ENCODE measurements at places on chromosomes 7 and 10.
A peak's percentile ranks its signal among the peaks of the same experiment; 100 is the strongest.

GRCh38 chr7:45160417-45160881, 2.9 kb downstream of the RAMP3 start:
- peak; percentile 18 for DNase-seq

- DNase-seq = peak; percentile 80
Measured at GRCh38 chr7:42274053-42274452, 37.0 kb upstream of the GLI3 start.

DNA sequence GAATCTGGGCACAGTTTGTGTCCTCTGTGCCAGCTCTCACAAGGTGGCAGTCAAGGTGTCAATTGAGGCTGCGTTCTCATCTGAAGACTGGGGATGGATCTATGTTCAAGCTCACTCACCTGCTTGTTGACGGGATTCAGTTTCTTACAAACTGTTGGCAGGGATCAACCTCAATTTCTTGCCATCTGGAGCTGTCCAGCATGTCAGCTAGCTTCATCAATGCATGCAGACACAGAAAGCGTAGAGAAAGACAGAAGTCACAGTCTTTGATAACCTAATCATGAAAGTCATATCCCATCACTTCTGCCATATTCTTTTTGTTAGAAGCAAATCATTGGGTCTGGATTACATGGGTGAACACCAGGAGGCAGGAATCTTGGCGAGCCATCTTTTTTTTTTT, 32.0 kb upstream of the WAPL start:
- no peak for DNase-seq

GRCh38 chr10:26494018-26494417, 55.9 kb downstream of the APBB1IP start:
- no peak for DNase-seq

DNA sequence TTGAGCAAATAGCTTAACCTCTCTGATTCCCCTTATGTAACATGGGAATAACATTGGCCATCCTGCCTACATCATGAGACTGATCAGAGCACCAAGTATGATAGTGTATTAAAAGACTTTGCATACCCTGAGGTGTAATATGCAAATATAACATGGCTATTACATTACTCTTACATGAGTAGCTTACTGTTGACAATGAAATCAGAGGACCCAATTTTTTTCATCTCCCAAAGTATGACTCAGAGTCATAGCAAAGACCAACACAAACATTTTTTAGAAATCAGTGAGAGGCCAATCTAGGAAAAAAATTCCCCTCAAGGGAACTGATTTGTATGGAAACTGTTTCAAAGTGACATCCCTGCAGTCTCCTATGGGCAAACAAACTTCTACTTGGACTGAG, 47.0 kb upstream of the TMEM140 start:
- DNase-seq = no peak

DNA sequence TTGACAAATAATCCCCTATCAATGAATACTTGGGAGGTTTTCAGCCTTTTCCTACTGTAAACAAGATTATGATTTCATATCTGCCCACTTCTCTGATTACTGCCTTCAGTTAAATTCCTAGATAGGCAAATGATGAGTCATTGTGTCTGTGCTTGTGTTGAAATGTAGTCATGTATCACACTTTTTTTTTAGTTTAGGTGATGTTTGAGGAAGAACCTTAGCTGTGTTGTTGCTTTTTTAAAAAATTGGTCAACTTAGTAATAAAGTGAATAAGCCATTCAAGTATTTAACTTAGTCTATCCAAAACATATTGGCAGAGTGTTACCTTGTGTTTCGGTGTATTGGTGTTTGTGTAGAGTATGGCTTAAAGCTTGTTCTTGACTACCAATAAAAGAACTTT, 60.0 kb downstream of the WAC start:
- peak; percentile 88 for DNase-seq

- no peak for DNase-seq
Measured at GRCh38 chr10:129365767-129366402, 101.2 kb upstream of the MGMT start.

- DNase-seq = no peak
Measured at GRCh38 chr7:72337390-72338167, 74.6 kb downstream of the CALN1 start.

GRCh38 chr10:10598297-10598696, 419.4 kb upstream of the CELF2 start:
- DNase-seq = no peak

DNA sequence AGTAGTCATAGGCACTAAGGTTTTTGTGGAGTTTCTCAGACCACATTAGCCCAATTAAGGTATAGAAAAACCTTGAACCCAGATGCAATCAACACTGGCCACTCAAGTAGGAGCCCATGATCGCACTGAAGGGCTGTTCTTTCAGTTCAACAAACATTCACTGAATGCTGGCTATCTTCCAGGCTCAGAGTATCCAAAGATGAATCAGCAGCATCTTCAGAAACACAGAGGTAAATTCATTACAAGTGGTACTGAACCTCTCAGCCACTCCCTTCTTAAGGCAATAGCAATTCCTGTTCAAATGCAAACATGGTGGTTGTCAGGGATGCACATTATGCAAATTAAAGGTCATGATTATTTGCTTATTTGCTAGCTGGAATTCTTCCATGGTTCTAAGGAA, 17.1 kb downstream of the KCNK18 start:
- DNase-seq = no peak

DNA sequence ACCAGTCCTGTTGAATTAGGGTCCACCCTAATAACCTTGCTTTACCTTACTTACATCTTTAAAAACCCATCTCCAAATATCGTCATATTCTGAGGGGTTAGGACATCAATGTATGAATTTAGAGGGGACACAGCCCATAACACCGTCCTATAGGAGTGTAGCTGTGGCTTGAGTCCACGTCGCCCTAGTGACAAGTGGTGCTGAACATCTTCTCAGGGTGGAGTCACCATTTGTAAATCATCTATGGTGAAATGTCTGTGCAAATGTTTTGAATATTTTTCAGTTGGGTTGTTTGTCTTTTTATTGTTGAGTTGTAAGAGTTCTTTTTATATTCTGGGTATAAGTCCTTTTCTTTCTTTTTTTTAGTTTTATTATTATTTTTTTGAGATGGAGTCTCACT, 5.2 kb upstream of the PRAP1 start:
- DNase-seq = no peak

- DNase-seq = peak; percentile 5
Measured at GRCh38 chr10:114751856-114752255, 69.7 kb upstream of the FHIP2A start.

DNA sequence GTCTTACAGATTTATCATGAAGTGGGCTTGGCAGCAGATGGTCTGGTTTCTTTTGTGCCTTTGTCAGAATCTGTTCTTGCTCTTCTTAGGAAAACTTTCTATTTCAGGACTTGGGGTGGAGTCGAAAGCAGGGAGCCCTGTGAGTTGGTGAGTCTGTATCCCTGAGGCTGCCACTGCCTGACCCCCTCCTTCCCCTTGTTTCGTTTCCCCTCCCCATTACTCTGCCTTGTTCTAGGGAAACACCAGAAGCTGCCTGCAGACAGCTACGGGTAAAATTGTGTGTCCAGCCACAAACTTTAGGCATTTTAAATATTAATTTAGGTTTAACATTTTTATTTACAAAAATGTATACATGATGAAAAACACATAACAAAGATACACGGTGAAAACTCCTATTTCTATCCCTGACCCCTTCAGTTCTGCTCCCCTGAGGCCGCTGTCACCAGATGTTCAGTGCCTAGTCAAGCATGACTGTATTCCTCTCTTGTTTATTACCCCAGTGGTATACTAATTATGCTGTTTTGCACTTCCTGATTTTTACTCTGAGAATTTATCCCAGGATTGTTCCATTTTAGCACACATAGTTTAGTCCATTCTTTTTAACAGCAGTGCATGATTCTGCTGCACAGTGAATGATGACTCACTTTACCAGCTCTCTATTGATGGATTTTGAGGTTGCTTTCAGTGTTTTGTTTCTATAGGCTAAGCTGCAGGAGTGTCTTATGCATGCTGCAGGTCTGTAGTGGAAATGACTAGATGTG, 9.1 kb downstream of the TSPAN14 start:
- DNase-seq = peak; percentile 70

GRCh38 chr10:132837905-132838304, 52.0 kb upstream of the NKX6-2 start:
- DNase-seq = no peak

DNA sequence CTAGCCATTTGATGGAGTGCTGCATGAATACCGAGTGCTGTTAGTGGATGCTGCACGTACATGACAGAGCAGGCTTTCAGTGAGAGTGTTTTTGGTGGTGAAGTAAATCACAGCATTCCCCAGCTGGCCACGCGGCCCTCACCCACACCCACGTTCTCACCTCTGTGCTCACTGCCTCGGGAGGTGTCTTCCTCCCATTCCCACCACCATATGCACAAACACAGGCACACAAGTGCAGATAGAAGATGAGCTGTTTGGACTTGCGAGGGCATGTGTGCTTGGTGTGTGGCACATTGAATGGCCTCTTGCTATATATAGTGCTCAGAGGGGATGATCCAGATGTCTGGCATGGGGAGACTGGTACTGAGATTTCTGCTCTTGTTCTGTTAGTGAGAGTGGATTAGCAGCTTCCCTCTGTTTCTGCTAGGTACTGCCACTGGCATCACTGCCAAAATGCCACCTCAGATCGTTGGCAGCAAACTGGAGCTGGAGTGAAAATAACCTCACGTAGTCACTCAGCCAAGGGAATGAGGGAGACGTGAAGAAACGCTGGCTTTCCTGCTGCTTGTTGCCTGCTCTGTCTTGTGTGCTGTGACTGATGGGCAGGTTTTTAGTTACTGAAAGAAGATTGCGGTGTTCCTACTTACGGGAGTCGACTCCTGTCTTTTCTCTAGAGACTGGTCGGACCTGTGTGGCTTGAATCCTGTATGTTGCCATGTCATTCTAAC, 19.1 kb downstream of the DNAJB6 start:
- DNase-seq = no peak

DNA sequence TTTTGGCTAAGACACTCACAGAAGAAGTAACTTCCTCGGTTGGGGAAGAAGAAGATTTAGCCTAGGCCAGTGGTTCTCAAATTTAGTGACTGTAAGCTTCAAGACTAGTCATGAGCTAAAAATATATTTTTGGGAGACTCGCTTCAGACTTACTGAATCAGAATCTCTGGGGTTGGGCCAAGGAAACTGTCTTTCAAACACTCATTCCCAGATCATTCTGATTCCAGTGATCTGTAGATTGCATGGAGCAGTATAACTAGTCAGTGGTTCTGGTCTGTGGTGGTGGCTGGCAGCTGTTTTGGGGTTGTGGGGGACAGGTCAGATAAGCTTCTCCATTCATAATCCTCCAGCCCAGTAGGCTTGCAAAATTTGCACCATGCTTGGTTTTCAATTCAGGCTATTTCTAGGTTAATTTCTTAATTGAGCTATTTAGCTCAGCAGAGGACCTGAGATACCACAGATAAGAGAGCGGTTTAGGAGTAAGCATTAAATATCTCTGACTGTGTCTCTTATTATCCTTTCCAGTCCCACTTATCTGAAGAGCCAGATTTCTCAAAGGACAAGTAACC, 3.8 kb upstream of the KAT6B start:
- peak; percentile 28 for DNase-seq

- no peak for DNase-seq
Measured at GRCh38 chr10:50385624-50386023, 134.3 kb upstream of the ASAH2 start.

DNA sequence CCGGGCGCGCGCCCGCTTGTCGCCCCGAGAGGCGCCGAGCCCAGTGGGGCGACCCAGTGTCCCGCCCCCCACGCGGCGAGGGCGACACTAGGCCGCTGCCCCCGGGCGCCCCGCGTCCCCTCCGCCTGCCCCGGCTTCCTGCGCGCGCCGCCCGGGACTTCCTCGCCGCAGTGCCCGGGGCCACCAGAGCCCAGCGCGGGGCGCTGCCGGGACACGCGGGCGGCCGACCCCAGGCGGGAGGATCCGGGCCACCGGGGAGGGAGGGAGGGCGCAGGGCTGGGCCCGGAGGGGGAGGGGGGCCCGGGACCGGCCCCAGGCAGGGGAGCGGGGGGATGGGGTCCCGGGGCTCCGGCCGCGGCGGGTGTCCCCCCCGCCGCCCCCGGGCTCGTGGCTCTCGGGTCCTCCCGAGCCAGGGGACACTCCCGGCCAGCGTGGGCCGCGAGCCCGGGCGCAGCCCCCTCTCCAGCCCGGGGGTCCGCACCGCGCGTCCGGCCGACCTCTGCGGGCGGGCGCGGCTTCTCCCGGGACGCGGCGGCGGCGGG, 435 bp upstream of the PWWP2B start:
- DNase-seq = peak; percentile 62

- DNase-seq = peak; percentile 40
Measured at GRCh38 chr10:79411546-79412495, 33.6 kb downstream of the ZCCHC24 start.

- DNase-seq = no peak
Measured at GRCh38 chr10:109959259-109960145, 36.2 kb upstream of the XPNPEP1 start.

- peak; percentile 30 for DNase-seq
Measured at GRCh38 chr10:1420661-1421362, 316.5 kb downstream of the ADARB2 start.

GRCh38 chr7:32263611-32264010, 193.4 kb upstream of the PDE1C start:
- no peak for DNase-seq

DNA sequence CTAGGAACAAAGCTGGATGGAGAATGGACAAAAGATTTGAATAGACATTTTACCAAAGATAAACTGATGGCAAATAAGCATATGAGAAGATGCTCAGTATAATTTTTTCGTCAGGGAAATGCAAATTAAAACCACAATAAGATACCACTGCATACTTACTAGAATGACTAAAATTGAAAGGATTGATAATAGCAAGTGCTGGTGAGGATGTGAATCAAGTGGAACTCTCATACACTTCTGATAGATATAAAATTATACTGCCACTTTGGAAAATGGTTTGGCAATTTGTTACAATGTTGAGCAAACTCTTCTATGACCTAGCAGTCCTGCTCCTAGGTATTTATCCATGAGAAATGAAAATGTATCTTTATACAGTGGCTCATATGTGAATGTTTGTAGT, 83.3 kb downstream of the EXOC6 start:
- no peak for DNase-seq

GRCh38 chr10:103915796-103916195, 2.2 kb downstream of the STN1 start:
- DNase-seq = peak; percentile 14

DNA sequence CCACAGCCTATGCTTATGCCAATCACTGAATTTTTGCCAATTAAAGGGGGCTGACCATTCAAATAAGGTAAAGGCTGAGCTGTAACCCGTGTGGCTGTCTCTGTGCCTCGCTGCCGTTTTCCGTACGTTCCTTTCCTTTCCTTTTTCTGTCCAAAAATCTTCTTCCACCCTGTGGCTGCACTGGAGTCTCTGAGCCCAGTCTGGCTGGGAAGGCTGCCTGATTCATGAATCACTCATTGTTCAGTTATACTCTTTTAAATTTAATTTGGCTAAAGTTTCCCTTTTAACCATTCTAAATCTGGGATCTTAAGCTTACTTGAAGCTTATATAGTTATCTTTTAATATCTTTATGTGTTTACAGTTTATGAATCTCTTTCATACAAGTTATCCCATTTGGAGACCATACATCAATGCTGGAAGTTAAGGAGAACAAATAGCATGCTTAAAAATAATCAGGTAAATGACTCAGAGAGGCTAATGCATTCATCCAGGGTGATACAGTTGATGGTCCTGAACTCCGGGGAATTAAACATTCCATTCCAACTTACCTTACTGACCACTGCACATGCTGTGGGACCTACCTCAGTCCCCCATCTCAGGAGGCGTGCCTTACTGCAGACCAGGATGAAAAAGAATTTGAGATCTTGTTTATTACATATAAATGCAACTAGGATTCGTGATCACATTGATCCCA, 385.3 kb upstream of the ADARB2 start:
- no peak for DNase-seq

- no peak for DNase-seq
Measured at GRCh38 chr10:6514180-6514579, 65.9 kb downstream of the PRKCQ start.
